ENCODE measurements at places on chromosomes 7 and 10.

GRCh38 chr7:92627956-92628355 is 37.8 kb upstream of the FAM133B start:
- DNase-seq = no peak

DNA sequence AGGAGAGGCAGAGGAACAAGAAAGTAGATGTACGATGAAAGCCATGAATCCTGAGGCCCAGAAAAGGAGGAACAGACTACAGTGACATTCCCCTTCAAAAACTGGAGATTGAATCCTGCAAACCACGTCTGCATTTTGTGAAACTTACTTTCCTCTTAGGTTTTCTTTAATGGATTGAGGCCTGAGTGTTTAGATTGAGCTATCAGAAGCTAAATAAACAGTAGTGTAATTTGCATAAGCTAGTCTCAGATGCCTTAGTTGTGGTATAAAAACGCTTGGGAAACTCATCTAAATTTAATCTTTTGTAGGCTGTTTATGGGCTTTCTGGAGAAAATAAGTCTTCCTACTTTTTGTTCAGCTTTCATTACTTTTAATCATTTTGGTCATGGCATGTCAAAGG is 94.8 kb upstream of the HDAC9 start:
- no peak for DNase-seq

DNA sequence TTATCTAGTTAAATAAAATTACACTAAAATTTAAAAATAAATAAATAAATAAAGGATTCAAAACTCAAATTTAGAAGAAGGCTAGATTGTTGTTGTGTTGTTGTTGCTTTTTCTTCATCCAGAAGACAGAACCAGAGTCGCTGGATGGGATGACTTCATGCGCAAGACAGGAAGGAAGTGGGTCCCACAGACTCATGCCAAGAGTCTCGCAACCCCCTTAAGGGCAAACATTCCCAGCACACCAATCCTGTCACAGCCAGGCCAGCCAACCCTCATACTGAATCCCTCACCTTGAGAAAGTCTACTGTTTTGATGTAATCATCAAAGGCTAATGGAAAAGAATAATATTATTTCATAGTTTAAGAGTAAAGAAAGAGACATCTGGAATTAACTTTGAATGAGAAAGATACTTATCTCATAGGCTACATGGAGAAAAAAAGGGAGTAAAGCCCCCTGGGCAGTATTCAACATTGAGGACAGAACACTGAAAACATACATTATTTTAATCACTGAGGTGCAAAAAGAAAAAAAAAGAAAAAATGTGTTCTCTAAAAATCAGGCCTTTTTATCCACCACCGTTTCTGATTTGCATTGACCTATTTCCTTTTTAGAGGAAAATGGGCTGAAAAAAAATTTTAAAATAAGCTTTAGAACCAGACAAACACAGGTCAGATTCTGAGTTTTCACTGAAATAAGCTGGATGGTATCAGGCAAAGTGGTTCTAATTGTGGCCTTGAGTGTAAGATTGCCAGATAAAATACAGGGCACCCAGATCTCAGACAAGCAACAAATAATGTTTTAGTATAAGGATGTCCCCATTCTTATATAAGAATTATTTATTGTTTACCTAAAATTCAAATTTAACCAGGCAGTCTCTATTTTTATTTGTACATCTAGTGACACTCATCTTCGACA is 826.5 kb downstream of the TNS3 start:
- no peak for DNase-seq

- no peak for DNase-seq
Observed at GRCh38 chr7:31423994-31424393, 83.5 kb upstream of the NEUROD6 start.

GRCh38 chr10:132172091-132173066 is 14.4 kb upstream of the DPYSL4 start:
- no peak for DNase-seq

- DNase-seq = no peak
Observed at GRCh38 chr10:128922619-128923196, 544.3 kb upstream of the MGMT start.

GRCh38 chr7:92737706-92738105 is 98.7 kb downstream of the CDK6 start:
- no peak for DNase-seq

DNA sequence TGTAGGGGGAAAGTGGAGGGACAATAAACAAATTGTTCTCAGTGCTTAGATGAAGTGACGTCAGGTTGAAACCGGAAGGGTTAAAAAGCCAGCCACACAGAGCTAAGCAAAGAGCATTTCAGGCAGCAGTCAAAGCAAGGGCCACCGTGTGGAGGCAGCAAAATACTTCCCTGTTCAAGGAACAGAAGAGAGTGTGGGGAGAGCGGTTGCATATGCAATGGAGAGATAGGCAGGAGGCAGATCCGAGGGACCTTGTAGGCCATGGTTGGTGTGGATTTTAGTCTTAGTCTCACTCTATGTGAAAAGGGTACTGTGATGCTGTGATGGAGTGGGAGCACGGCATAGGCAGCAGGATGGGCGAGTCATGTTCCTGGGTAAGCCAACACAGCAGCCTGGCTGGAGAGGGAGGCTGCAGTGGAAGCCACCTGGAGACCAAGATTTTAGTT is 3.8 kb upstream of the STN1 start:
- no peak for DNase-seq

GRCh38 chr7:81036057-81036456 is 117.2 kb upstream of the SEMA3C start:
- no peak for DNase-seq

DNA sequence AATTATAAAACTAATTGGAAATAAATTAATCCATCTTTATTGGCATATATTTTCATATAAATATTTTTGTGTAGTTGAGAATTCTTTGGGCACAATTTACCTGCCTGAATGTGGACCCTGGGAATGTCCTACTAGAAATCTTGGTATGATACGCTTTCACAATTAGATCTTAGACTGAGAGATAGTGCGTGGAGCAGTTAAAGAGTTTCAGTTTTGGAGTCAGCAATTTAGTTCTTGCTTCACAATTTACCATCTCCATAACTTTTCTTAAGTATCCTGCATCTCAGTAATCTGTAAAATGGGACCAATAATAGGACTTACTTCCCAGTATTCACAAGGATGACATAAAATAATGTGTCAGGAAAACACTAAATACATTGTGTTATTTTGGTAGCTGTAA is 2.0 kb downstream of the MTPN start:
- DNase-seq = no peak

Measured in effector CD8-positive, alpha-beta T cell (primary cell).